Activated T-cell treated with anti-CD3 and anti-CD28 coated beads, Interleukin-2, amount 50 U/mL, for 48 hours (primary cell): ENCODE measurements at places on chromosomes 11 and 22.

DNA sequence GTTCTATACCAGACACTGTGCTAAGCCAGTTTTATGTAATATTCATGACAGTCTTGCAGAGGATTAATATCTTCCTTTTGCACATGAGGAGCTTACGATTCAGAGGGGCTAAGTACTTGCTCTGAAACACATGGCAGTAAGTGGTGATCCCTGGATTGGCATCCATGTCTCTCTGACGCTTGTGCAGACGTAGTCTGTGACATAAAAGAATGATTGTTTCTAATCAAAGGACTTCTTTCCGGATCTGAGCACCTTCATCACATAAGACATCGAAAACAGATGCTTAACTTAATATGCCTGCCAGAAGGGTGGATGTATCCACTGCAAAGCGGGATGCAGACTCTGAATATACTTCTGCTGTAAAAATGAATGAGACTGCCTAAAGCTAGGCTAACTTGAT lies 74.8 kb downstream of the ARHGAP42 start:
- no peak for DNase-seq

GRCh38 chr11:120666121-120666639 lies 154.6 kb downstream of the GRIK4 start:
- DNase-seq = no peak

DNA sequence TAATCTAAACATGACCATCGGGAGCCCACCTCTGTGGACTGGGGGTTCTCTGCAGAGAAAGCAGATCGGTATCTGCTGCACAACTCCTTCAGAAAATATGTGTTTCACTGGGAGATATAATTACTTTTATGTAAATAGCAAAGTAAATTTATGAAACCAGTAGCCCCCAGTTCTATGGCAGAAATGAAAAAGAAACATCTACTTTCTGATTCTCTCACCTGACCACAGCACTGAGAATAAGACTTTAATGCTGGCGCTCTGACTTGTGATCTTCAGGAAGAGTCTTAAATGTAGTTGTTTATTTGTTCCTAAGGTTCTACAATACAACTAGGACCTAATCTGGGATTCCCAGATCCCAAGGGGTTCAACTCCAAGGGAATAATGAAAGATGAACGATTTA lies 518.0 kb downstream of the DLG2 start:
- no peak for DNase-seq

GRCh38 chr11:114959953-114960505 lies 281.7 kb downstream of the NXPE2 start:
- no peak for DNase-seq

- DNase-seq = no peak
Measured at GRCh38 chr22:17982572-17983141, 41.7 kb downstream of the MICAL3 start.

GRCh38 chr11:42524534-42525227 lies 787.1 kb upstream of the API5 start:
- peak; percentile 29 for DNase-seq

DNA sequence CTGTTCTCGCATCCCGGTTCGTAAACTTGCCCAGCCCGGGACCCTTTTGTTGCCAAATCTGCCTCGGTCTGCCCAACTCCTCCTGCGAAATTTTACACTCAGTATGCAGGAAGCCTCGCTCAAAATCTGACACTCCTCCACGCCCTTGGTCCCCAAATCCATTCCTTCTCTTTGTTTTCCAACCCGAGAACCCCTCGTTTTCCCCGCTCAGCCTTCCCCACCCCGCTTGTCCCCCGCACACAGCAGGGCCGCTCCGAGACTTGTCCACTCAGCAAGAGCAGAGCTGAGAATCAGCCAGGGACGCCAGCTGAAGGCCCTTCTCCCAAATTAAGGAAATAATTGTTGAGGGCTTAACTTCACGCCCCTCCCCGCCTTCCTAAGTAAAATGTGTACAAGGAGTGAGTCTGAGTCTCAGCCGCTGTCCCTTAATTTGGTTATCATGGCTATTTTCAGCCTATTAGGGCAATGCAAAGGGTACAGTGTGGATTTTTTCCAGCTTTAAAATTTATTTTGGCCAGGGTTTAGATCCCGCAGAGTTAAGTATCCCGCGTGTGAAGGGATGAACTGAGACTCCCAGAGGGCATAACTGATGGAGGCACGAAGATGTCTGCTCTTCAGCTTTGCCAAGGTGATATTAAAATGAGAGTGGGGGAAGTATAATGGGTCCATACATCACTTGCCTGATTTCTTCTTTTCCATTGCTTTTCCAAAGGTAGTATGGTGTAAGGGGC lies 581 bp upstream of the FBXO3 start:
- DNase-seq = no peak

DNA sequence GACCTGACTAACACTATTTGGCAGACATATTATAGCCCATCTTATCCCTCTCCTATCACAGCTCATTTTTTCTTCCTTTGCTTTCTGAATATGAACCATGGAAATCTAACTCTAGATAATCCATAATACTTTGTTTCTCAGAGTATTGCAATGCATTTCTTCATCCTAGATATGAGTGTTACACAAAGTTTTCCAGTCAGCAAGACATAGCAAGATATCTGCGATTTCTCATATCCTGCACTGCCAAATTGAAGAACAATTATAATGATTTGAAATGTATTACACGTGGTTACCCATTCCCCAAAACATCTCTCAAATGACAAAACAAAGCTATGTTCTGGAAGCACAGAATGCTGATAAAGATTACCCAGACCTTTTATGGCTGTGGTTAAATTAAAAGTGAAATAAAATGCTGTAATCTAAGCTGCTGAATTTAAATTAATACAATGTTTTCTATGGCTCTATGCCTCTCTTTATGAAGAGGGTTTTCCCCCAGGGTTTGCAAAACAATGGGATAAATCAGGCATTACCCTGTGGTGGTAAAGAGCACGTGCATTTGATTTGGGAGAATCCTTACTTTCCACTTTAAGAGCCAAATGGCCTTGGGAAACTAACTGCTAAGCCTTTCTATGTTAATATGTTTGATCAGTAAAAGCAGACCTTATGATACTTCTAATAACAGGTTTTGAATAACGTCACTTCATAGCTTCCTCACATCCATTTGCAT lies 1291.0 kb upstream of the CNTN5 start:
- DNase-seq = no peak

DNA sequence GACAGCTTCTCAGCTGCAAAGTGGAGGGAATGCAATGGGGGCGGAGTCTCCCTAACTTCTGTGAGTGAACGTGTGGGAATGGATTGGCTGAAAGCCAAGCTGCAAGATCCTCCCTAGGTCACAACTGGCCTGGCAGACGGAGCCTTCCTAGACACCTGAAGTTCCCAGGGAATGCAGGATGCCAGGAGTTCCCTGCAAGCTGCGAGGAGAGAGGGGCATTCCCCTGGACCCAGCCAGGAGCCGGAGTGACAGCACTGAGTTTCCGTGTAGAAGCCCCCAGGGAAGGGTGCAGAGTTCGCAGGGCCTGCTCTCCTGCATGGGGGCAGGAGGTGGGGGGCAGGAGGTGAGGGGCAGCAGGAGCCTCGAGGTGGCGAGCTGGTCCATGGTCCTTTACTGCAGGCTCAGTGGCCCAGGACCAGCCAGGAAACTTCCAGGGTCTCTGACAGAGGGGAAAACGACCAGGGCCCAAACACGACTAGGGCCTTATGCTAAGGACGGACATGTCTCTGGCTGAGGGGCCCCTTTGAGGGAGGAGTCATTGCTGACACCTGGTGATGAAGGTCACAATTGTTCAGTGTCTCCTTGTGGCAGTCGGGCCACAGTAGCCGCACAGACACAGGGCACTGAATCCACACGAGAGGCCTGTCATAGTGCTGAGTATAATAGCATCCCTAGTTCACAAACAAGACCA lies 141.4 kb downstream of the FBXO7 start:
- DNase-seq = no peak

GRCh38 chr11:86510097-86510496 lies 135.4 kb downstream of the CCDC81 start:
- DNase-seq = no peak

- DNase-seq = peak; percentile 89
Measured at GRCh38 chr11:78045851-78046485, 17.7 kb upstream of the THRSP start.

DNA sequence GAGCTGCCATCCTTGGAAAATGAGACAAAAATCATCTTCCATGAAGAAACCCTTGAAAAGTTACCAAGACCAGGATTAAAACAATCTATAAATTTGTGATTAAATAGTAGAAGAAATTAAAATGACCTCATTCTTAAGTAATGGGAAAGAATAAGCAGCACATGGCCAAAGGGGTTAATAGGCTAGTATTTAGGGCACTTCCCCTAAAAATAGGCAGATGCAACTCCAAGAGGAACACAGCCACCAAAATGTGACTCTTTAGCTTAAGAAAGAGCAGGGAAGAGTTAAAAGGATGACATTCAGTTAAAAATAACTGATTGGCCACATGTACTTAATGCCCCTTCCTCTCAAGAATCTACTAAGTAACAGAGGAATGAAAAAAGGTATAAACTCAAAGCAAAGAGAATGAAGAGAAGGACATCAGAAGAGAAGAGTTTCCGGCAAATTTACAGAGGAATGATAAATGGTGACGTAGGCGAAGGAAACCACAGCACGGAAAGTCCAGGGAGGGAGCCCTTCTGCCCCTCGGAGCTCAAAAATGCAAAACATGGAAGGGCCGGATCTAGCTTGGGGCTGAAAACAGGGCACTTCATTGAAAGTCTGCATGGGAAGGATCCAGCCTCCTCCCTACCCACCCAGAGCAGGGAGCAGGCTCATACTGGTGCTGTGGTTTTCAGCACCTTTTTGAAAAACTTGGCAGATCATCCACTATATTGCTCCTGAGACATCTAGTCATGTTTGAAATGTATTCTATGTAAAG lies 17.8 kb downstream of the SCUBE2 start:
- no peak for DNase-seq

DNA sequence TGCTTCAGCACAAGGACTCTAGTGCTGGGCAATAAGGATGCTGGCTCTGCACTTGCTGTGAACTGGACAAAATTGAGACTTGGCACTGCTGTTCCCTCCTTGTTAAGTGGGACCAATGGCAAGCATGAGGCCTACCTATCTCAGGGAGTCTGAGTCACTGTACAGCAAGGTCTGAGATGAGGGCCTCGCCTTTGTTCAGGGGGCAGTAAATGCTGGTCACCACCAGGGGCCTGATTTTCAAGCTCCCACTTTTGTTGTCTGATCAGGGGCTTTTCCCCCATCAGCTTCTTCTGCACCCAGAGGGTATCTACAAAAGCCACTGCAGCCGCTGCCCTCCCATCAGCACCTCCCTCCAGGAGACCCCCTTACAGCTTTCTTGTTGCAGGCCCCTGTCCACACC lies 22.8 kb downstream of the DHCR7 start:
- DNase-seq = no peak

DNA sequence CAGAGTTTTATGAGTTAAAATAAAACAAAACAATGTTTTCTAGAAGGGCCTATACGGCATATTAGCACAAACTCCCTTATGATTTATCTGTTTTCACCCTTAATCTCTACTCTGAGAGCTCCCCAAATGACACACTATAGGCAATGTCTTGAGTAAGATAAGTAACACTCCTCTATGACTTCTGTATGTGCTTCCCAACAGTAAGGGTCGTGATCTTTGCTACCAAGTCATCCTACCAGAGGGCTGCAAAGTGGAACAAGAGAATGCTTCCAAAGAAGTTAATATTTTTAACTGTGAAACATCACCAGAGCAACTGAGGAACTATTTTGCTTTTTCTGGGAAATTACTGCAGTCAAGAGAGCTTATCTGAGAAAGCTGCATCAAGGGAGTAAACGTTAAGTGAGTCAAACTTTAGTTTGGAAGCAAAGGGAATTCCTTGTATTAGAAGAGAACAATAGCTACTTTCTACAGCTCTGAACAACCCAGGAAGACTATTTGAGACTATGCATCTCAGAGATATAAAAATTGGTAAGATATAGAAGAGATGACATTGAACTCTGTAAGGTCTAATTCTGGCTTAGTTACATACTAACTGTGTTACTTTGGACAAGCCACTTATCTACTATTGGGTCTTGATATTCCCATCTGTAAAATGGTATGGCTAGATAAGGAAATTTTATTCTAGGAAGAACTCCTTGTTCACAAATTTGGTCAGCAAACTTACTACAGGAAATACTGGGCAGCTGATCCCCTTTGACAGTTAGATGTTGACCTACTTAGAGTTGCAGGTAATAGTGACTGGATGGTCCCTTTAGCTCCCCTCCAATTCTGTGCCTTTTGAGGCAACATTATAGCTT lies 43.7 kb upstream of the CCDC34 start:
- no peak for DNase-seq

DNA sequence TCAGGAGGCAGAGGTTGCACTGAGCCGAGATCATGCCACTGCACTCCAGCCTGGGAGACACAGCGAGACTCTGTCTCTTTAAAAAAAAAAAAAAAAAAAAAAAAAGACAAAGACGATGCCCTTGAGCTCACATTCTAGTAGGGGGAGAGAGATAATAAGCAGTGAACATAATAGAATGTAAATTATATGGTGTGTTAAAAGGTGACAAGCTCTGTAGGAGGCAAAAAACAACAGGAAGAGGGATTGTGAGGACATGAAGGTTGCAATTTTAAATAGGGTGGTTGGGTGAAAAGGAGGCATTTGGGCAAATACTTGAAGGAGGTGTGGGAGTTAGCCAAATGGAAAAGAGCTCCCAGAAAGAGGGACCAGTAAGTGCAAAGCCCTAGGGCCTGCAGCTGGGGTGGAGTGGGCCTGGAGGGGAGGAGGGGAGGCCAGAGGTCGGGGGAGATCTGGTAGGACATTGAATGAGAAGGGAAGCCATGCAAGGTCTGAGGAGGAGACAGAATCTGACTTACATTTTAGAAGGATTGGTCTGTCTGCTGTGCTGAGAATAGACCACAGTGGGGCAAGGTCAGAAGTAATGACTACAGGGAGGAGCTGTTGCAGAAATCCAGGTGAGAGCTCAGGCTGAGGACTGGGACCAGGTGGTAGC lies 26.6 kb downstream of the P2RY2 start:
- DNase-seq = no peak

- peak; percentile 85 for DNase-seq
Measured at GRCh38 chr22:38114484-38115398, 4.3 kb upstream of the BAIAP2L2 start.

DNA sequence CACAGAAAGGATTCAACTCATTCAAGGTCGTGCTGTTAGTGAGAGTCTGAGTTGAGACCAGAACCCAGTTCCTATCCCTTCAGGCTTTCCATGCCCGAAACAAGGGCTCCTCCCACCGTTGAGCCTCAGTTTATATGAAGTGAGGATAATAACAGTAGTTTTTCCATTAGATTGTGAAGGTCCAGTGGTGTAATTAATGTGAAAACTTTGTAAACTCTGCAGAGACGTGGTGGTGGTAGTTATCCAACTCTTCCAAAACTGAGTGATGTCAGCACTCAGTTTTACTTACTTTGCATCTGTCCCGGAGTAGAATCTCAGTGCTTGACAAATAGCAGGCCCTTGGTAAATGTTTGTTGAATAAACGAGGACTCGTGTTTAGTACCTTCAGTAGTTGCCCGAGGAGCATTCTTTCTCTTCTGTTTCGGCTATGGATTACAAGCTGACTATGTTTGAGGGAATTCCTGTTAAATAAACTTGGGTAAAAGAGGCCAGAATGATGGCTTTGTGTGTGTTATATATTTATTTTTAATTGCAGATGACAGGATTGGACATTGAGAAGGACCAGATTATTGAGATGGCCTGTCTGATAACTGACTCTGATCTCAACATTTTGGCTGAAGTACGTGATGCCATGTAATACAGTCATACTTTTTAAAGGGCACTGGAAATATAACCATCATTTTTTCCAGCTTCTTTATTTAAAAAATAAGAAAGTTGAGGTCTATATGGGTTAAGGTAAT lies 1.0 kb downstream of the REXO2 start:
- no peak for DNase-seq

- DNase-seq = no peak
Measured at GRCh38 chr11:100785148-100785983, 98.3 kb downstream of the ARHGAP42 start.

GRCh38 chr11:33930317-33931021 lies 38.6 kb upstream of the LMO2 start:
- DNase-seq = no peak
